Esophagus (tissue), 2 donors: ENCODE measurements at places on chromosomes 13 and 19. TPM values are rescaled to one million over a fixed set of nuclear protein-coding genes. Genes with fewer than 3 reads are reported as not detected.

Gene XRCC1
- 13.7 TPM for polyA plus RNA-seq

Gene FFAR1
- not detected for polyA plus RNA-seq

Gene CKM
- polyA plus RNA-seq, result 0.74 TPM

Gene TNNT1
- polyA plus RNA-seq, result 10.9 TPM

Gene RAD23A
- polyA plus RNA-seq, result 73.9 TPM

Gene AKT2
- 51.9 TPM for polyA plus RNA-seq

Gene ZNF575
- polyA plus RNA-seq, result 0.59 TPM

Gene CEACAM4
- 0.58 TPM for polyA plus RNA-seq

Gene FUT6
- 96.5 TPM for polyA plus RNA-seq

Gene SLC25A41
- 1.4 TPM for polyA plus RNA-seq

Gene MUC16
- polyA plus RNA-seq, result 0.04 TPM

Gene RASA3
- polyA plus RNA-seq, result 1.5 TPM

Gene SLC25A23
- polyA plus RNA-seq, result 66.0 TPM

Gene LHB
- 0.45 TPM for polyA plus RNA-seq

Gene ELAVL3
- not detected for polyA plus RNA-seq

Gene KLF5
- polyA plus RNA-seq, result 245 TPM

Gene VSTM1
- not detected for polyA plus RNA-seq

Gene VSIG10L
- 227 TPM for polyA plus RNA-seq

Gene CCDC169
- polyA plus RNA-seq, result 0.22 TPM

Gene ANKLE1
- polyA plus RNA-seq, result 0.22 TPM

Gene CYP2A7
- polyA plus RNA-seq, result 0.20 TPM

Gene CLC
- not detected for polyA plus RNA-seq

Gene ZNF85
- 3.0 TPM for polyA plus RNA-seq

Gene ZNF561
- 25.4 TPM for polyA plus RNA-seq

Gene SHISA7
- polyA plus RNA-seq, result not detected

Gene C19orf38
- 0.20 TPM for polyA plus RNA-seq

Gene CLEC17A
- polyA plus RNA-seq, result 0.08 TPM

Gene NMRK2
- polyA plus RNA-seq, result 0.20 TPM

Gene IQCN
- 12.2 TPM for polyA plus RNA-seq

Gene ALDH16A1
- polyA plus RNA-seq, result 29.4 TPM

Gene SSC5D
- 0.92 TPM for polyA plus RNA-seq

Gene ELSPBP1
- polyA plus RNA-seq, result not detected

Gene ZNF160
- polyA plus RNA-seq, result 18.2 TPM
